MM.1S (cell line): ENCODE measurements at places on chromosomes 3 and 15.

DNA sequence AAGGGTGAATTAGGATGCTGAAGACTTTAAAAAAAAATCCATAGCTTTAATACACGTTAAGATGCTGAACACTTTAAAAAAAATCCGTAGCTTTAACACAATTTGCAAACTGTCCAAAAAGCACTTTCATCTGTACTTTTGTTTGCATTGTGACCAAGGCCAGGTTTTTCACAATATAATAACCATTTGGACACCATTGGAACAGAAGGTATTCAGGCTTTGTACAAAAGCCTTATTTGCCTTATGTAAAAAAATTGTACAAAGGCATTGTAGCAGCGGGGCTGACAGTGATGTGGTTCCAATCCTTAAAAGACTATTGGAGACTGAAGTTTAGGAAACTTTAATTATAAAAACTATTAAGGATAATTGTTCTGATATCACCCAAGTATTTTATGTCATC lies 15.2 kb upstream of the ICE2 start:
- no peak for DNase-seq

- no peak for DNase-seq
Observed at GRCh38 chr3:31219131-31219843, 313.4 kb upstream of the STT3B start.

GRCh38 chr15:68694111-68694510 lies 115.3 kb downstream of the CORO2B start:
- DNase-seq = no peak

GRCh38 chr3:87126321-87126720 lies 100.8 kb upstream of the CHMP2B start:
- DNase-seq = no peak

GRCh38 chr3:77686560-77686959 lies 646.7 kb downstream of the ROBO2 start:
- DNase-seq = no peak

- DNase-seq = no peak
Observed at GRCh38 chr3:122100083-122100482, 44.9 kb downstream of the CD86 start.

GRCh38 chr3:5016211-5017161 lies 37.2 kb downstream of the BHLHE40 start:
- DNase-seq = no peak

DNA sequence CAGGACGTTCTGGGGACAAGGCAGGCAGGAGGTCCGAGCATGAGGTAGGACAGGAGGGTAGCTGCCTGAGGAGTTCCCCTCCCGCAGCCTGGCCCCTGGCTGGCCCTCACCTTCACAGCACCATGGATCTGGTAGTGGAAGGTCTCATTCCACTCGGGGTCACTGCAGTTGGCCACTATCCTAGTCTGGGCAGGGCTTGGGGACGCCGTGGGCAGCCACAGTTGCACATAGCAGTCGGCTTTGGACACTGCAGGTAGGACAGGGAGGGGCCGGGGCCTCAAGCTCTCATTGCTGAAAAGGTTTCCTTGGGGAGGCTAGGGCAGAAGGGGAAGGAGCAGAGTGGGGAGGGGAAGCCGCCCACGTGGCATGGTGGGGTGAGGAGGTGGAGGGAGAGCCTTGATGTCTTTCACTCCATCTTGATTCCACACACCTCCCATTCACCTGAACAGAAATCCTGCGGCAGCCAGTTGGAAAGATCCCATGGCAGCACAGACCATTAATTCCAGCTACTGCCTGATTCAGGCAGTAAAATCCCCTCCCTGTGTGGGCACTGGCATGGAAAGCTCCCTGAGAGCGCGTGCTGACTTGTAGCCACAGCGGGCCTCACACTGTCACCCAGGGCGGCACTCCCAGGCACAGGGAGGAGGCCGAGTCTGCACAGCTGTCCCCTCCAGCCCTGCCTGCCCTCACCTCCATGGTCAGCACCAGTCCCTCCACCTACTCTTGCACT lies 2.1 kb downstream of the PLA2G4F start:
- DNase-seq = no peak

DNA sequence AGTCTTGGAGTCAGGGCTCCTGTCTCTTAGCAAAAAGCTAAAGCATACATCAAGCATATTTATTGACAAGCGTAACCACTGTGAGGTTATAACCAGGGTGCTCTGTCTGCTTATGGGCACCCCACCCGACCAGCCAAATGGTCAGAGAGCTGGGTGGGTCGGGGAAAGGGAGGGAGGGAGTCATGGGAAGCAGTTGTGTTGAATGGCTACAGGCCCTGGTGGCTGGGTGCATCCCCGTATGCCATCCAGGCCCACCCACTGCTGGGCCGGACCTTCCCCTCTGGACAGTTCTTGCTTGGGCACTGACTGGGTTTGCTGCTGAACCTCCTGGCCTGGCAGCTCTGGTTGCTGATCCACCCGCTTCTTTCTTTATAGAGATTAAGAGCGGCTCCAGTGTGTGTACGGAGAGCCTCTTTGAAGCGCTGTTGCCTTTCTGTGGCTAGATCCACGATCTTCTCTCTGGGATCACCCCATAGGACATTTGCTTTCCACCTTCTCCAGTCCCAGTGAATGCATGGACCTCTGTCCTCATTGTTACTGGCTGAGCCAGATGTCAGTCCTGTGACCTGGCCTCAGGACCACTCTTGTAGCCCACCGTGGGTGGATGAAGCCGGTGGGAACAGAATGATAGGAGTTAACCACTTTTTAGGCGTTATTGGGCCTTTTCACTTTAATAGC lies 59.6 kb downstream of the SMAD3 start:
- DNase-seq = no peak

GRCh38 chr15:91698241-91698640 lies 155.3 kb upstream of the SLCO3A1 start:
- DNase-seq = no peak

- DNase-seq = peak; percentile 18
Observed at GRCh38 chr3:14286887-14287500, 108.4 kb downstream of the LSM3 start.

GRCh38 chr3:195565716-195566115 lies 18.0 kb downstream of the APOD start:
- no peak for DNase-seq

- DNase-seq = no peak
Observed at GRCh38 chr3:194246709-194247349, 104.3 kb downstream of the CPN2 start.

DNA sequence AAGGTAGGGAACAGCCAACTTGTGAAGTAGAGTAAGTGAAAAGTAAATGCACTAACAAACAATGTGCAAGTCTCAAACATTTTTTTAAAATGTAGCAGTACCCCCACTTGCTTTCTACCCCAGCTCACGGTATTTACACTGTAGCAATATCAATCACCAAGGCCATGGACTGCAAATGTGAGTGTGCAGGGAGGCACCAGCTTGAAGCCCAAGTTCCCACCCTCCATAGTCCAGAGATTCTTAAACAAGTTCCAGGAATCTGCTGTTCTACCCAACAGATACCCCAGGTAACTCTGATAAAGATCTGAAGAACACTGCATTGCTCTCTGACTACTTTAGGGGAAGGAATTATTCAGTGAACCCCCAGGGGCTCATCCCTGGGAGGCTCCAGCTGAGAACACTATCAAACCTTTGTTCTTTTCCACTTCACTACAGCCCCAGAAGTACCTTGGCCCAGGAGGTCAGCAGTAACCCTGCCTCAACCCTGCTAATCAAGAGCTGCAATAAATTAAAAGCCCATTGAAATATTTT lies 86.1 kb downstream of the FOXP1 start:
- DNase-seq = no peak

DNA sequence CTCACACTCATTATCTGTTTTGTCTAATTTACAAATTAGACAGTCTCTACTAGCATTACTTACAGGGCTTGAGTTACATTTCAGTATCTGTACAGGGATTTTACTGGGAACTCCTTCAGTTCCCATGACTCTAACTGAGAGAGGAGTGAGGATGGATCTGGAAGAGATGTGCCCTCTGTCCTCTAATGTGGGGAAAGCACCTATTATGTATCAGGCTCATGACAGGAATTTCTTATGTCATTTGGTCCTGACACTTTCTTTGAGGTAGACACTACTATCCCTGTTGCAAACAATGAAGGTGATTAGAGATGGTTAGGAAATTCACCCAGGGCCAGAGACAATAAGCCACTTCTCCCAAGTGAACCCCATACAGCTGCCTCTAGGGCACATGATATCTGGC lies 10.9 kb upstream of the NCKIPSD start:
- no peak for DNase-seq

GRCh38 chr3:18249126-18249525 lies 176.0 kb downstream of the SATB1 start:
- DNase-seq = no peak

- no peak for DNase-seq
Observed at GRCh38 chr15:80891006-80891405, 98.6 kb downstream of the MESD start.

GRCh38 chr3:78519281-78519680 lies 1248.5 kb downstream of the ROBO1 start:
- DNase-seq = no peak

- DNase-seq = no peak
Observed at GRCh38 chr15:48642795-48643194, 2.7 kb downstream of the FBN1 start.

- DNase-seq = no peak
Observed at GRCh38 chr15:93223803-93224202, 134.8 kb upstream of the RGMA start.

DNA sequence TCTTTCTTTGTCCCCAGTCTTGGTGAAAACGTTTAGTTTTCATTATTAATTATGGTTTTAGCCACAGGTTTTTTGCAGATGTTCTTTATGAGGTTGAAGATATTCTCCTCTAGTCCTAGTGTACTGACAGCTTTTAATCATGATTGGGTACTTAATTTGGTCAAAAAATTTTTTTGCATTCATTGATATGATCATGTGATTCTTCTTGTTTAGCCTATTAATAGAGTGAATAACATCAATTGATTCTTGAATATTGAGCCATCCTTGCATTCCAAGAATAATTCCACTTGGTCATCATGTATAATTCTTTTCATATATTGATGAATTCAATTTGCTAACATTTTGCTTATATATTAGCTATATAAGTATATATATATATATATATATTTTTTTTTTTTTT lies 46.1 kb downstream of the IL16 start:
- DNase-seq = no peak

GRCh38 chr15:33194237-33194636 lies 277 bp downstream of the FMN1 start:
- DNase-seq = no peak

GRCh38 chr3:27507515-27508266 lies 23.5 kb upstream of the SLC4A7 start:
- DNase-seq = no peak

- no peak for DNase-seq
Observed at GRCh38 chr3:67388738-67389137, 265.7 kb downstream of the SUCLG2 start.

- DNase-seq = no peak
Observed at GRCh38 chr15:57542505-57542817, 49.2 kb upstream of the MYZAP start.

- DNase-seq = no peak
Observed at GRCh38 chr15:70171256-70171886, 73.7 kb upstream of the TLE3 start.

DNA sequence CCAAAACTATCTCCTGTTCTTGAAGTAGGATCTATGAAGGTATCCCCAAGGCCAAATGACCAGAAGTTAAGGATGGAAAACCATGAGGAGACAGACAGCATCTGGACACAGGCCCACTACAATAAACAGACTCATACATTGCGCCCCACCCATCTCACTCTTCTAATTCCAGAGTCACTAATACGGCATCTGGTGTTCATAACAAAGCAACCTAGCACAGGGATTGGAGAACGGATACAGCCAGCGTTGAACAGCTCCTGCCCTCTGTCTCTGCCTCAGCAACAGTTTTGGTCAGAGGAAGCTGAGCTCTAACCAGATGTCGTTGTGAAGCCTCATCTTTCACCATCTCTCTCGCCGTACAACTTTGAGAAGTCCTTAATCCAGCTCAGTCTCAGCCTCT lies 44.5 kb upstream of the CCDC80 start:
- no peak for DNase-seq

DNA sequence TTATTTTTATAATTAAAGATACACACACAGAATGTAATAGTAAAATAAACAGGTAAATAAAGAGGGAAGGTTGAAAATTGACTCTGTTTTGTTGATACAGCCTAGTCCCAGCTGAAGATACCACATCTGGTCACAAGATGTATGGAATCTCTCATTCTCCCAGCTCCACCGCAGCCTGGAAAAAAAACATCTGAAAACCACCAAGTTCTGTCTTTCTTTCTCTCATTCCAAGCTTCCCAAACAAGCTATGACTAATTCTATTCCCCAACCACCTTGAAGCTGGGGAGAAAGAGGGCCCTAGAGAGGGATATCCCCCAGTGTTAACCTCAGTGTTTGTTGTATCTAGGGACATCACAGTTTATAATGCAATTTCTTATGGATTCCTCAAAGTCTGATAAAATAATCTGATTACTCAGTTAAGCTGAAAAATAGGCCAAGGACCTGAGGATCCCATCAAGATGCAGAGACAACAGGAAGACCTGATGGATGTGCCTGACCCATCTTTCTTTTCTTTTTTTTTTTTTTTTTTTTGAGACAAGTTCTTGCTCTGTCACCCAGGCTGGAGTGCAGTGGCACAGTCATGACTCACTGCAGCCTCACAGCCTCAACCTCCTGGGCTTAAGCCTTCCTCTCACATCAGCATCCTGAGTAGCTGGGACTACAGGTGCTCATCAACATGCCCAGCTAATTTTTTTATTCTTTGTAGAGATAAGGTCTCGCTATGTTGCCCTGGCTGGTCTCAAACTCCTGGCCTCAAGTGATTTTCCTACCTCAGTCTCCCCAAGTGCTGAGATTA lies 38.1 kb downstream of the SRGAP3 start:
- DNase-seq = no peak

DNA sequence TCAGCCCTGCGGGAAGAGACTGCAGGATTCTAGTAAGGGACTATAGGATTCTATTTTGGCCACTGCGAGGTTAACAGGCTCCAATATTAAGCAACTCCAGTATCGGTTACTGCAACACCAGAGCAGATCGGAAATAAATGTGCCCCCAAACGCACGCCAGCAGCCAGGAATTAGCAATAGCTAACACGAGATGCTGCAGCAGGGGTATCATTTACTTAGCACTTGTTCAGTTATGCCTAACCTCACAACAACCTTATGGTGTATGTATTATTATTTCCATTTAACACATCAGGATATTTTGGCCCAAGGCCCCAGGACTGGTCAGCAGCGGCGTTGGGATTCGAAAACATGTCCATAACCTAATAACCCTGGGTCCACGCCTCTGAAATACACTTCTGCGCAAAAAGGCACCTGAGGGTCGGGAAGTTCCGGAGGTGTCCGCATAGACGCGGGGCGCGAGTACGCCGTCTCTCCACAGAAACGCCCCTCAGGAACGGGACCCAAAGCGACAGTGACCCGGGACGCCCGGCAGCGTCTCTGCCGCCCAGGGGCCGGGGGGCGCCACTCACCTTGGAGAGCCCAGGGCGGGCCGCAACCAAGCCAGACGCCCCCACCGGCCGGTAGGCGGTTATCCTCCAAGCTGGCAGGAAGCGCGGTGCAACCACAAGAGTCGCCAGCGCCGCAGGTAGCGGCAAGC lies 681 bp downstream of the PIK3CB start:
- DNase-seq = peak; percentile 56

DNA sequence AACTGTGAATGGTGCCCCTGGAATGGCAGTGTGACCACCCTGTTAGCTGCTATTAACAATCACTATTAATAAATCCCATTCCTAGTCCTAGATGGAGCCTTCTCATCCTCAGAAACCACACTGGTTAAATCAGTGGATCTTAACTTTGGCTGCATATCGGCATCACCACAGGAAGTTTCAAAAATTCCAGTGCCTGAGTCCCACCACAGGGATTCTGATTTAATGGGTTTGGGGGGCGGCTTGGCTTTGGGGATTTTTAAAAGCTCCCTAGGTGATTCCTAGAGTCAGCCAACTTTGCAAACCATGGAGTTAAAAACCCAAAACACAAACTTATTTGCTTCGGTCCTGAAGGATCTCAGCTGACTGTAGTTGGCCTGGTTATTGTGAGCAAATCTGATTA lies 3.1 kb downstream of the FAM107A start:
- no peak for DNase-seq
